ENCODE measurements at places on chromosomes 5 and 9. TPM values are rescaled to one million over a fixed set of nuclear protein-coding genes. Genes with fewer than 3 reads are reported as not detected.

OBP2B gene
- total RNA-seq = not detected

DNAI1 gene
- not detected for total RNA-seq

DNA sequence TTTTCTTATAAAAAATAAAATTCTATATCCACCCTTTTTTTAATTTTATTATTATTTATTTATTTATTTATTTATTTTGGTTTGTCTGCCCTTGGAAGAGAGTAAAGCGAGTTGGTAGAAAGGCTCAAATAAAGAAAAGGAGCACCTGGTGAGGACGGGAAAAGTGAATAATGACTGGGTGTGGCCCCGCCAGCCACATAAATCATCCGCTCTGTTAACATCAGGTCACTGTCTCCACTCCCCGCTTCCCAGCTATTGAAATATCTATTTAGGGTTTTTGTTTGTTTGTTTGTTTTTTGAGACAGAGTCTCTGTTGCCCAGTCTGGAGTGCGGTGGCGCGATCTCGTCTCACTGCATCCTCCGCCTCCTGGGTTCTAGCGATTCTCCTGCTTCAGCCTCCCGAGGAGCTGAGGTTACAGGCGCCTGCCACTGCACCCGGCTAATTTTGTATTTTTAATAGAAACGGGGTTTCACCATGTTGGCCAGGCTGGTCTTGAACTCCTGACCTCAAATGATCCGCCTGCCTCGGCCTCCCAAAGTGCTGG lies 844 bp downstream of the POLR3G start:
- no peak for DNase-seq

PCDHA1 gene
- total RNA-seq = 0.03 TPM

DNA sequence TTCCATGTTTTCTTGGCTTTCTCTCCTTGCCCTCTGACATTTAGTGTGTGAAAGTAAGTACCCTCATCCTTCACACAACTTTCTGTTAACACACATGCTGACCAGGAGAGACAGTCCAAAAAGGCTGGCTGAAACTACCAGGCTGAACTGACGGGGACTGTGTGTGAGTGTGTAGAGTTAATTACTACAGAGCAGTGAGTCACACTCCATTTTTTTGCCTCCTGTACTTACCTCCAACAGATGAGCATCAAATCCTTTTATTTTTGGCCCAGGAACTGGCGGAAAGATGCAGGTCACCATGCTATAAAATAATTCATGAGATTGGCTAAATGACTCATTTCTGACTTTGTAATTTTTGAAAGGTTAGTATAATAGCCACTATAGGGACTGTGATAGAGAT lies 20.2 kb upstream of the AGXT2 start:
- no peak for DNase-seq

CDKN2A gene
- total RNA-seq = 14.6 TPM

BAAT gene
- total RNA-seq = not detected

DNA sequence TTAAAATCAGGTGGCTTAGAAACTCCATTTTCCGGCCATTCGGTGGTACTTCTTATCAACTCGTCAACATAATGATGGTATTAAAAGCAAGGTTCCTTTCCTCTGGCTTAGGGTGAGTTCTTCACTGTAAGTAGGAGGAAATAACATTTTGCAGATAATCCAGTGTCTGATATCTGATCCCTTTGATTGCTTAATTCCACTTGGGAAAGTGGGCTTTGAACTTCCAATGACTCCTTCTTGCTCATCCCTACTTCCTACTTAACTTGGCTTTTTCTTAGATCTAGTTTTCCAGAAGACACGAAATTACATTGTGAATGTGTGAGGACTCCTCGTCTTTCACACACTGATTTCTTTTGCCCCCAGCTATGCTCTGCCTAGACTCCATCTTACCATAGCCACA lies 31.5 kb downstream of the DDX31 start:
- no peak for DNase-seq

NAIP gene
- 0.68 TPM for total RNA-seq
